ENCODE measurements at places on chromosomes 5 and 9.
A peak's percentile ranks its signal among the peaks of the same experiment; 100 is the strongest.

- peak; percentile 66 for DNase-seq
These were observed 22.2 kb downstream of the SHB start for GRCh38 chr9:38046661-38047300.

DNA sequence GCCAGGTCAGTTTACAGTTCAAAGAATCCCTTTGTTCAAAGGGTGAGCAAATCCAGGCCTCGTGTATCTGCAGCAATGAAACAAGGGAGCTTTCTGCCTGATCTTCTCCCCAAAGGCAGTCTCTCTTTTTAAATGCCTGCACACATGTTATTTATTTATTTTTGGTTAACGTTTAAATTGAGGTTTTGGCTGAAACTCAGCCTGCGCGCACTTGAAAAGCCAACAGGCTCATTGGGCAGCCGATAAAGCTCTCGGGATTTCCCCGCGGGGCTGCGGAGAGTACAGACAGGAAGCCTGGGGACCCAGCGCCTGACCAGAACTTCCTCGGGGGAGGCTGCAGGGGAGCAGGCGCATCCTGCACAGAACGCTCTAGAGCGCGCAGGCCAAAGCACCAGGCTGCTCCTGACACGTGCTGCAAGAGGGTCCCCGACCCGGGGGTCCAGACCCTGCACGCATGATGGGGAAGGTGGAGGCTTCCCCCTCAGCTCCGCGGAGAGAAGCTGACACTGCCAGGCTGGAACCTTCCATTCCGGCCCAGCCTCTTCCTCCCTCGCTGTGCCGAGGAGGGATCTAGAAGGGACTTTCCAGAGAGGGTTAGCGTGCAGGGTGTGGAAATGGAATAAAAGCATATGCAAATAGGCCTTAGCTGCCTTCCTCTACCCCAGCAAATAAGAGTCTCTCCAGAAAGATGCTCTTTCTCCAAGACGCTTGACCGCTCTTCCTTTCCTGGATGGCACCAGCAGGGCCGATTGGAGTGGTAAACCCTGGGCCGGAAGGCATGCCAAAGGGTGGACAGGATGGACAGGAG is 46.1 kb downstream of the PTTG1 start:
- peak; percentile 96 for DNase-seq

DNA sequence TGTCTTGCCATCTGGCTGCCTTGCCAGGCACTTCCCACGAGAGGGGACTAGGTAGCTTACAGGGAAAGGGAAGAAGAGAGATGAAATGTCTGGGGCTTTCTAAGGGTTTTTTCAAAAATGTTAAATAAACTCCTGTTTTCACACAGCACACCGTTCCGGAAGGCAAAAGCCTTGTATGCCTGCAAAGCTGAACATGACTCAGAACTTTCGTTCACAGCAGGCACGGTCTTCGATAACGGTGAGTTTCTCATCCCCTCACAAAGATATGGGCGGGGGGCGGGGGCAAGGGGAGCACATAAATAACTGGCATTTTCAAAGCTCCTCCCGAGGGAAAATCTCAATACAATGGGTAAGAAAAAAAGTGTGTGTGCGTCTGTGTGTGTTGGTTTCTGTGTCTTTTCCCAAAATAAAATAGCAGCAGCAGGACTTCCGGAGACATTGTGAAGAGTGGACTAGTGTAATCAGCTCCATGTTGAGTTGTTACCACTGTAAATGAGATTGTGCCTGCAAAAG is 189.6 kb downstream of the NR3C1 start:
- DNase-seq, result no peak

- no peak for DNase-seq
These were observed 88.1 kb upstream of the ADAMTSL1 start for GRCh38 chr9:18385696-18386490.

GRCh38 chr5:98556712-98557111 is 216.8 kb upstream of the RGMB start:
- no peak for DNase-seq

DNA sequence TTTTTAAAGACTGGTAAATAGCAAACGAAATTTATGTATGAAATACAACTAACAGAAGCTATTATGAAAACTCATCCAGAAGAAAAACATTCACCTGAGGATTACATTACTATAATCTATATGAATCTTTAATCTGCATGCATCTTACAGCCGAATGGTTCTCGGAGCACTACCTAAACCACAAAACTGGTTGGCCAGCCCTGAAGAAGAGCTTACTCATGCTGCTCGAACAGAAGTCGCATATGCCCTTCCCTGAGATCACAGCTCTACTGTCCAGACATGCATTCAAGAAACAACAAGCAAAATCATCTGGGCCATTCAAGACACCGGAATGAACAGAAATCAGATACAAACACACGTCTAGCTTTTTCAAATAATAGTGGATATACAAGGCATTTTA is 931.0 kb upstream of the DMAC1 start:
- no peak for DNase-seq

DNA sequence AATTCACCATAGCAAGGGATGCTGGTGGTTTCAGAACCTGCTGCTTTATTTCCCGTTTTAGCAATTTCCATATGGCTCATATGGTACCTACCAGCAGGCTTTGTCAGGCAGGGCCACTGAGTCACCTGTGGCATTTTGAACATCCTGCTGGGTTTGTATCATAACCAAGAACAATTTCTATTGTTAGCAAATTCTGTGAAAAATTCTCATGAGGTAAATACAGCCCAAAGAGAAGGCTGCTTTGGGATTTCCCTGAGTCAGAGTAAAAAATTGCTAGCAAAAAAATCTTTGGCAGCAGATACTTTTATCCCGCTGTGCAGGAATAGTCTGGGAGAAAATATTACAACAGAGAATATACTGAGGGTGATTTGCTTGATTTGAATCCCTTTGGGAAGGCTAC is 52.7 kb downstream of the PRR16 start:
- DNase-seq, result no peak

DNA sequence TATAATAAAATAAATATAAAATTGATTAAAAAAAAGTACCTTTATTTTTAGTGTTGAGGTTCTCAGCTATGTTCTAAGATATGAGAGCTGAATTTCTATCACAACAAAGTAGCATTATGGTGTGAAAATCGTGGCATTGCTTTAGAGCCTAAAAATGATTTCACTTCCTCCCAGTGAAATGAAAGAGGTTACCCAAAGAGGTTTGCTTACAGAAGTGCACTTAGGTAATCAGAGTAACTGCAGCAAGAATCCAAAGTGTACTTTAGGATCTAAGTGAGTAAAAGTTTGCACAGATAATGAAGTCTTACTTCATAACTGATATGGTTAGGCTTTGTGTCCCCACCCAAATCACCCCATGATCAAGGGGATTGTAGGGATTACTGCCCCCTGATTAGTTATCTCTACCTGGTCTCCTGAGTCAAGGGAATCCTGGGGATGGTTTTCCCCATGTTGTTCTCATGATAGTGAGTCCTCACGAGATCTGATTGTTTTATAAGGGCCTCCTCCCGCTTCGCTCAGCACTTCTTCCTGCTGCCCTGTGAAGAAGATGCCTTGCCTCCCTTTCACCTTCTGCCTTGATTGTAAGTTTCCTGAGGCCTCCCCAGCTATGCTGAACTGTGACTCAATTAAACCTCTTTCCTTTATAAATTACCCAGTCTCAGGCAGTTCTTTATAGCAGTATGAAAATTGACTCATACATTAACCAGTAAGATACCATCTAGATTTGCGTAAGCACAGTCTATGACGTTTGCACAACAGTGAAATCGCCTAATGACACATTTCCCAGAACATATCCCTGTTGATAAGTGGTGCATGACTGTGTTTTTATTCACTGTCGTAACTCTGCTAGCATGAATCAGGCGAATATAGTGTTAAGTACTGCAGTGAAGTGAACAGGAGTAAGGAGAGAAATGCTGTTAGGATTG is 40.3 kb upstream of the LRRC70 start:
- DNase-seq, result peak; percentile 14

Data from suppressor macrophage treated with lipopolysaccharide for 1 hour (primary cell).